ENCODE measurements at places on chromosomes 2 and 18.

DNA sequence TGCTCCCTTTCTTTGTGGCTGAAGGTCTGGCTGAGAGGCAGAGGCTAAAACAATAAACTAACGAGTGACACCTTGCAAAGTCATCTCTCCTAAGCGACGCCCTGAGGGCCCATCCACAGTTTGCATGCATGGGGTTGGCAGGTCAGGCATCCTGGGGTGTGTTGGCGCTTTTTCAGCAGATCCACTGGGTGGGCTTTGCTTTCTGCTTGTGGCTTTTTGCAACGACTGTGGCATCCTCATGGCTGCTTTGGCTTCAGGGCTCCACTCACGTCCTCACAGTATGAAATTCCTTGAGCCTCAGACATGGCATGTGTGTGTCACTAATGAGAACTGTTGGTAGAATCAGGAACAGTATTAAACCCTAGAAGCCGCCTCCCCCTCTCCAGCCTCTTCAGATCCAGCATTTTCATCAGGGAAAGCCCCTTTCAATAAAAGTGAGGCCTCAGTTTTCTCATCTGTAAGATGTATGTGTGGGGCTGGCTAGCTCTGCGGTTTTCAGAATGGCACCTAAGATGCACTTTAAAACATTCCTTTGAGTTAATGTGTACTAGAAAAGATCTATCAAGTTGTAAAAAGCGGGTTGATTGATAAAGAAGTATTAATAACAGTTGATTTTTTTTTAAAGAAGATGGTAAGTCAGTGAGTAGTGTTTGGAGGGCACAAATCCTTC is 72.5 kb downstream of the SH3BP4 start:
- no peak for DNase-seq

DNA sequence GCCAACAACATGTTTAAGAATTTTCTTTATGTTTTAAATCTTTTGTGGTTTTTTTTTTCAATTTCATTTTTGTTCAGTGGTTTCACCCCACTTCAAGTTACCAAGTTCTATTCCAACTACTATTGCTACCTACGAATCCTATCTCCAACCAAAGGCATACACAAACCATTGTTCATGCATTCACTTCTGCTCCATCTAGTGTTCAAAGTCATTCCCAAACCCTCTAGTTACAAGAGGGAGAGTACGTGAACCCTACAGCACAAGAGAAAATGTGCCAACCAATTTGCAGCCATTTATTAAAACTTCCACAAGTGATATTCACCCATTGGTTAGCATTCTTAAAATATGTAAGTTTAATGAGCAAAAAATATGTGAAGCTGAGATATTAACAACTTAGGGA is 295.1 kb upstream of the KYNU start:
- no peak for DNase-seq

GRCh38 chr2:70411483-70412125 is 109.7 kb upstream of the FAM136A start:
- no peak for DNase-seq

DNA sequence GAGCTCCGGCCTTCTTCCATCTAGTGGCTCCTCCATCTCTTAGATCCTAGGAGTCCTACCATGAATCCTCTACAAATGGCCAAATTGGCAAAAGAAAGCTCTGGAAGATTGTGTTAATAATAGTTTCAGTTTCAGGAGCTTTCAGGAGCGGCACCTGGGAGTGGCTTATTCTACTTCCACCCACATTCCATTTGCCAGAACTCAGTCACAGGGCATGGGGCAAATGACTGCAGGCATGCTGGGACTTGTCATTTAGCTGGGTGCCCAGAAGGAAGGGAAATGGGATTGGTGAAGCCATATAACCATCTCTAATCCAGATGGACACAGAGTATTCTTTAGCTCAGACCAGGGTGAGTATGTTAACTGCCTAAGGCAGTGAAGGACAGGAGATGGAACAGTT is 3.6 kb upstream of the LRATD1 start:
- DNase-seq, result no peak

DNA sequence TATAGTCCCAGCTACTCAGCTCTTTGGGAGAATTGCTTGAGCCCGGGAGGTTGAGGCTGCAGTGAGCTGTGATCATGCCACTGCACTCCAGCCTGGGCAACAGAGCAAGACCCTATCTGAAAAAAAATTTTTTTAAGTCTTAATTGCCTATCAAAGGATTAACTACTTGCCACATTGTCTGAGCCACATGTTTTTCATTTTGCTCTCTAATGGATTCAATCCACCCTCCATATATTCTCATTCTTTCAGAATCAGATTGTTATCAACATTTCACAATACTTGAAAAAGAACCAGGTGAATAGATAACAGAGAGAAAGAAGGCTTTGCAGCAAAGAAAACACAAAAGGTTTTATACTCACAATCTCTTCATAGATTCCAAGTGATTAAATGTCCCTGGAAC is 61.0 kb downstream of the PXDN start:
- no peak for DNase-seq
